ENCODE measurements at places on chromosomes 7 and 10. TPM values are rescaled to one million over a fixed set of nuclear protein-coding genes. Genes with fewer than 3 reads are reported as not detected.

- DNase-seq, result no peak
Measured at GRCh38 chr10:5041471-5042023, 37.9 kb upstream of the AKR1C2 start.

- DNase-seq, result no peak
Measured at GRCh38 chr10:46556515-46557318, at the start of gene GPRIN2. GPRIN2 (minus strand) TSS chr10:46556658; CDS start chr10:46550736, 5,922 bp downstream.

- no peak for DNase-seq
Measured at GRCh38 chr7:5354460-5355232, 69.0 kb downstream of the TNRC18 start.

The JAKMIP3 gene
- polyA plus RNA-seq, result 0.39 TPM

DNA sequence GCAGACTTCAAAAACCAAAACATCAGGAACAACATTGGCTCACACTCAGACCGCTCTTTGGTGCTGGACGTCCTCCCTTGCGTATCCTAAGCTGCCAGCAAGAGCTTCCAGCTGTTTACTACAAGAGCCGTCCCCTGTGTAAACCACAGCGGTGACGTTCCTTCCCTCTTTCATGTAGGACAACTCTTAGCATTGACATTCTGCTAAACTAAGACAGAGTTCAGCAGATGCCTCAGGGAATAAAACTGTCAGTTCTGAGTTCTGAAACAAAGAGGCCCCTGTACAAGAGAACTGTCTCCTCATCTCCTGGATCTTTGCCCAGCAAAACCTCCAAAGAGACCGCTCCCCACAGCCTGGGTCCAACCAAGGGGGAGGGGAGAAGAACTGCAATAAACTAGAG, 57.8 kb upstream of the OPALIN start:
- no peak for DNase-seq

DNA sequence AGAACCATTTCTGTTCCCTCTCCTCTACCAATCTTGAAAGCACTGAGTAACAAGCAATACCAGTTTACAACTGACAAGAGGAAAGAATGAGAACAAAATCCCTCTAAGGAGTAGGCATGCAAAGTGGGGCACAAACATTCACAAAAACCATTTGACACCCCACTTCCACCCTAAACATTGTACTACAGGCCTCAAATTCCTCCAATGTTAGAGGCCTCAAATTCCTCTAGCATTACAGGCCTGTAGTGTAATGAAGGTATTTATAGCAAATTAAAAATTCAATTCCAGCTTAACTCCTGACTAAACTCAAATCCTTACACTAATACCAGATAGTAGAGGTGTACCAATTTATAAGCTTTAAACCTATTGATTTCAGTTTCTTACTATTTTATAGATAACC, 85.4 kb downstream of the SIRT1 start:
- DNase-seq, result no peak

GRCh38 chr10:77512219-77512578, 125.4 kb downstream of the KCNMA1 start:
- DNase-seq, result no peak

GRCh38 chr7:121371367-121371766, 24.7 kb downstream of the FAM3C start:
- DNase-seq, result no peak

DNA sequence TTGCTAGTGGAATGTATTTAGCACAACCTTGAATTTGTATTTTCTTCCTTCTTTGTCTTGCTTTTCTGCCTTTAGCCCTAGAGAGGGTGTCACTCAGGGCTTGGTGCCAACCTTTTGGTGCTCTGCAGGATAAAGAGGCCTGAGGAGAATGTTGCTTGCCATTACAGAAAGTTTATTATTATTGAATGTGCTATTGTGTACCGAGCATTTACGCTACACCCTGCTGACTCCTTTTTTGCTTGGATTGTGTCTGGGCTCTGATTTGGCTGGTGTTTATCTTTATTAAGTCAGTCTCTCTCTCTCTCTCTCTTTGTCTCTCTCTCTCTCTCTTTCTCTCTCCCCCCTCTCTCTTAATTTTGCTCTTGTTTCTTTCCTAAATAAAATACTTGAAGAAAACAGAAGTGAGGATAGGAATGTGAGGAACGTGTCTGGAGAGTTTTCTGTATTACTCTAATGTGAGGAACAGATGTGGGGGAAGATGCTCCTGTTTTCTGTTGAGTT, 284.4 kb upstream of the PHYHIPL start:
- no peak for DNase-seq

The TMEM60 gene
- 29.0 TPM for polyA plus RNA-seq

GRCh38 chr10:85679061-85679460, 687.5 kb downstream of the GRID1 start:
- DNase-seq, result no peak

The SPAG6 gene
- 1.0 TPM for polyA plus RNA-seq

The CYP17A1 gene
- 0.32 TPM for polyA plus RNA-seq

DNA sequence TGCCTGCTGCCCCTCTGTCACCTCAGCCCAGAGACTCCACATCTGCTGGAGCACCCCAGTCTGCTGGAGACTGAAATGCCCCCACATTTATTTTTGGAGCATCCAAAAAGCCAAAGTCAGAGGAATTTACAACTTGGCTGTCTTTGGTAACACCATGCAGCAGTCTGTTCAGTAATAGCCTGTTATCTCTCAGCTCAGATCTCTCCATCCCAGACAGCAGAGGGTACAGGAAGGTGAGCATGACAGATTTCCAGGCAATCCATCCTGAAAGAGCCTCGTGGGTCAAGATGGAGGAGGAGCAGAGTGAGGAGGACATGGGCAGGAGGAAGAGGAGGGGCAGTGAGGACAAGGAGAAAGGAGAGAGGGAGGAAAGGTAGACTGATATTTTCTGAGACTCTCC, 55.9 kb downstream of the GRID1 start:
- DNase-seq, result no peak
